ENCODE measurements at places on chromosomes 16 and 17.

DNA sequence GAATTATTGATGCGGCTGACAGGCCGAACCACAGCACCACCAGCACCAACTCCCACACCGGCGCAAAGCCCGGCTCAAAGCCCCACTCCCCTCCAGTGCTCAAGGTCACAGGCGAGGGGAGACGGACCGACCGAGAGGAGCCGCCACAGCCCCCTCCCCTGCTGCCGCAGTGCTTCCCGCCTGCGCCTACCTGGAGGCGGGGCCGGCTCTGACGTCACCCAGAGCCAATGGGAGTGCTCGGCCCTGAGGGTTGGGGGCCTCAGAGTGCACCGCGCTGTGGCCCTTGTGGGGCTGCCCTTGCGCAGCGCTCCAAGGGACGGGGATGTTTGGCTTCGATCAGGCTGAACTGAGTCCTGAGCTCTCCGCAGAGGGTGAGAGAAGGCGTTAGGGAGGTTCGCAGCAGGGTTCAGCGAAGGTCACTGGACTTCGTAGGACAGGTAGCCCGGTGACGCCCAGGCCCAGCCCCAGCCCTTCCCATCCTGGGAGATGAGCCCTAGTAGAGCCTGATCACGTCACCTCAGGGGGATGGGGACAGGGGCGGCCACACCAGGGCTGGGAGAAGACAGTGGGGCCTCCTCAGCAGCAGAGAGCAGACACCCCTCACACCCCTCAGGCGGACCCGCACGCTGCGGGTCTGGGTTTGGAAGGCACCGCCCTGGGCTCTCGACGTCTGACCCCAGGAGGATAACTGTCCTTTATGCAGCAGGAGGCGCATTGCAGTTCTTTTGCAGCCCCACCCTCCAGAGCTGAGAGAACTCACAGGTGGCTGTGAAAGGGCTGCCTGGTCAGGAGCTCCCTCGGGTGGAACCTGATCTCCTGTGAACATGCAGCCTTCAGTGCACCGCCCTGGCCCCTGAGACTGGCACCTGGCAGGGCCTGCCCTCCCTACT is 1.5 kb downstream of the NDRG4 start:
- DNase-seq = no peak

DNA sequence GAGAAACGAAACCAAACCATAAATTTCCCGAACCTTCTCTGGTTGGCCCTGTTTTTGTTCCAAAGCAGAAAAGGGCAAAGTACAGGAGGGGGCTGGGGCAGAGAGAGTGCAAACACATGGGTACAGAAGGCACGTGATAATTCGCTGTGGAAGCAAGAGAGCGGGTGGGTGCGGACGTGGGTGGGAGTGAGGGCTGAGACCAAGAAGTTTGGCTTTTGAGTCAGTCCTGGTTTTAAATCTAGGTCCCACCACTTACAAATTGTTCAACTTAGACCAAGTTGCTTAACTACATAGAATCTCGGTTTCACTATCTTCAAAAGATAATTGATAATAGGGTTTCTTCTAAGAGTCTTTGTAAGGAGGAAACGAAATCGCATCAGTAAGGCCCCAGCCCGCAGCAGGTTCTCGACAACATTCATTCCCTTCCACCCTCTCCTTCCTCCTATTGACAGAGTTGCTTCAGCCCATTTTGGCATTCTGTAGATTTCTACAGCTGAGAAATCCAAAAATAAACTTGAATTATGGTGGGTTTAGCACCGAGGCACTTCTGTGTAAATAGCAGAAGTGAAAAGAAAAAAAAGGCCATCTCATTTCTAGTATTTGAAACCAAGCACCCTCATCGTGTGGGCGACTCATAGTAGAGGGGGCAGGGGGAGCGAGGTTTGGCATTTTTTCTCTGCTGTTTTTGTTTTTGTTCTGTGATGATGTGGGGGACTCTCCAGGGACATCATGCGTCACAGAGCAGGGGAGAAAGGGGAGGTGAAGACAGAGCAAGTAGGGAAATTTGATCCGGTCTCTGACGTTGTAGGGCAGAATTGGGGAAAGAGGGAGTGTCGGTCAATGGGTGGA is 33.6 kb upstream of the CCR7 start:
- no peak for DNase-seq

DNA sequence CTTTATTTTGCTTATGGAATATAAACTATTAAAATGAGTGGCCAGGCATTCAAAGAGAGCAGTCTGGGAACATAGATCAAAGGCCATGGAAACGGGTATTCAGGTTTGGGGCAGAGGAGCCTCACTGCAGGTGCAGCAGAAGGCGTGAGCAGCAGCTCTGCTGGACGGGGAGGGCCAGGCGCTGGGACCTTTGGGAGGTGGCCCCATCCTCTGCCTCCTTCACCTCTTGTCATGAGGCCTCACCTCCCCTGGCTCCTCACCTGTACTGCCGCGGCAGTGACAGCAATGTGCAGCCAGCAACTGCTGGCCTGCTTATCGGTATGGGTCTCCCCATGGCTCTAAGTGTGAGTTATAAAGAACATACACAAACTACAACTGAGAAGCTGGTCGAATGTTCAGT is 109.4 kb downstream of the CDK5R1 start:
- DNase-seq = no peak

DNA sequence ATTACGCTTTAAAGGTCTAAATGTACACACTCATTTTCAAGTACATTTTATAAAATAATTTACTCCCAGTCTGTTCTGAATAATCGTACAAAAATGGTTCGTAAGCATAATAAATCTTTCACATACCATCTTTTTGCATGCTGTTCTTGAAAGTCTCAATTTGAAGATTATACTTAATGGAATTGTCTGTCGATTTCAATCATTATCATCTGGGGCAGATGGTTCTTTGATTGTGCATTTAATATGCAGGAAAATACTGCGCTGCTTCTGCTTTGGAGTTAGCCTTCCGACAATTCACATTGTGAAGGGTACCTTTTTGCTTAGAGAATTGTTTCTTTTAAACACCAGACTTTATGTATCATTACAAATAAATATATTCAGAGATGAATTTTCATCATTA is 262.8 kb downstream of the ABCC12 start:
- no peak for DNase-seq

GRCh38 chr17:61260071-61260797 is 139.4 kb upstream of the TBX2 start:
- DNase-seq = no peak

DNA sequence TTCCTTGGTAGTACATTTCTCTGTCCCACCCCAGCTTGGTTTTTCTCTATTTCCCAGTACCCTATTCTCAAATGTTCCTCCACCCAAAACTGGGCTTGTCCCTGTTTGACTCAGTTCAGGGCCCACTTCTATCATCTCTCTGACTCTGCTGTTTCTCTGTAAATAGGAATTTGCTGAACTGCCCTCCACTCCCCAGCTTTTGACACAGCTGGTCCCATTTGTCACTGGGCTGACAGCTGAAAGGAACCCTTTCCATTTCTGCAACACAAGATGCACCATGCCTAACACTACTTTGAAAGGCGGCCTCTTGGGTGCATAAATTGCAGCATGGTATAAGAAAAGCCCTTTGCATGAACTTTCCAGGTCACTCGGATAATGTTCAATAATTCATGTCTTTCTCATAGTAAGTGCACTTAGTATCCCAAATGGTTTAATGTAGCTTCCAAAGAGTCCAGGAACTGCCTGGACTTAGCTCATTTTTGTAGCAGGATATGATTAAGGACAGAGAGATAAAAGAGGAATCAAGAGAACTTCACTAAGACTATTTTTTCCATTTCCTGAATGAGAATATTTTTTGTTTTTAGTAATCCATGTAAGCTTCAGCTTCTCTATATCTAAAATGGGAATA is 256.7 kb downstream of the CDH11 start:
- DNase-seq = no peak

Measured in AG08395 (cell line).